ENCODE measurements at places on chromosomes 5 and 9.

DNA sequence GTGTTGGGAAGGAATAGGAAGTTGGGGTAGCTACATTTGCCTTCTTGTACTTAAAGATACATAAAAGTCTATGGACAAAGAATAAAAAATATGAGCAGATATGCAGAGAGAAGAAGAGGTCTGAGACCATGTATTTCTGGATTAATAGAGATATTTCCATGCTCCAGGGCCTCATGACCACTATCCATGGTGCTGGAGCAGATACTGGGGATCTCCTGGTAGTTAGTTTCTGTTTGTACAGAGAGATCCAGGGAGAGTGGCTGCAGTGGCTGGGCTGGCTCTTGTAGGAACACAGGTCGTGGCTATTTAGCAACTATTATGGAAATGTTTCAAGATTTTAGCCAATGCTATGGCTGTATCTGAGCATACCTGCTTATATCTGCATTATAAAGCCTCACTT lies 184.2 kb upstream of the TMEM161B start:
- DNase-seq: no peak

- no peak for DNase-seq
Observed at GRCh38 chr9:125612616-125613015, 94.4 kb downstream of the MAPKAP1 start.

DNA sequence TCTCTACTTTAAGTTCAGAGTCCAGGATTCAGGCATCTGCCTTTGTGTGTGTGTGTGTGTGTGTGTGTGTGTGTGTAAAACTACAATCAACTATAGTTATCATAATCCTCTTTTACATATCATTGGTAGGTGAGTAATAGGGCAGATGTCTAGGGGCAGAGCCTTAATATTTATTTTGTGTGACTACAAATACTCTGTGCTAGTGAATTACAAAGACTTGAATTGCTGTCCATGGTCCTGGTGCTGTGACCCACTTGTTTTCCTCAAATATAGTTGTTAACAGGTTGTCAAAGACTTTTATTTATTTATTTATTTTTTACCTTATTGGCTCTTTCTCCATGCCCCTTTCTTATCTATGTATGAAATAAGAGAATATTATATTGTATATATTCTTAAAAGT lies 196.8 kb downstream of the ANXA1 start:
- no peak for DNase-seq

DNA sequence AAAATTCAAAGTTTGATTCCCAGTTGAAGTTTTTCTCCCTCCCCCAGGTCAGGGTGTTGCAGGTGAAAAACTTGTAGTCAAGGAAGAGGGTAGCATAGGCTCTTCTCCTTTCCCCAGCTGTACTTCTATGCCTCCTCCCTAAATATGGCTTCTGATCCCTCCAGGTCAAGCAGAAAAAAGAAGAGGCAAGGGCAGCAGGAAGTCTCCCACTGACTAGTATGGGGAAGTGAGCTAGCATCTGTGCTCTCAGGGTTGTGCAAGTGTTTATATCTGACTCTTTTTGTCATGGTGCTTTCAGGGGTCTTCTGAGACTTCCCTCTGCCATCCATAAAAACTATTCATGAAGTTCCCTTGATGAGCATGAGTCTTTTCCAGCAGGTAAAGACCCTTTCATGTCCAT lies 76.0 kb downstream of the ATPSCKMT start:
- no peak for DNase-seq

GRCh38 chr9:92790542-92791527 lies 26.2 kb upstream of the BICD2 start:
- DNase-seq: peak; percentile 72

GRCh38 chr9:74847478-74848152 lies 40.1 kb downstream of the TRPM6 start:
- DNase-seq: no peak

DNA sequence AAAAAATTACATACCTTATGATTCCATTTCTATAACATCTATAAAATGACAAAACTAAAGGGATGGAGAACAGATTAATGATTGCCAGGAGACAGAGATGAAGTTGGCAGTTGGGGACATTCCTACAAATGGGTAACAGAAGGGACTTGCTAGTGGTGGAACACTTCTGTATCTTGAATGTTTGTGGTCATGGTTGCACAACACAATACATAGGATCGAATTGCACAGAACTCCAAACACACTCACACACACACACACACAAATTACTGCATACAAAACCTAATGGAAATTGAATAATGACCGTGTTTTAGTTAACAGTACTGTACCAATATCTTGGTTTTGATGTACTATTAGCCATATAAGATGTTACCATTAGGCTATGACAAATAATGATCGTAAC lies 330.7 kb upstream of the POU5F2 start:
- no peak for DNase-seq

- no peak for DNase-seq
Observed at GRCh38 chr5:178625679-178626483, 969 bp downstream of the CLK4 start.

DNA sequence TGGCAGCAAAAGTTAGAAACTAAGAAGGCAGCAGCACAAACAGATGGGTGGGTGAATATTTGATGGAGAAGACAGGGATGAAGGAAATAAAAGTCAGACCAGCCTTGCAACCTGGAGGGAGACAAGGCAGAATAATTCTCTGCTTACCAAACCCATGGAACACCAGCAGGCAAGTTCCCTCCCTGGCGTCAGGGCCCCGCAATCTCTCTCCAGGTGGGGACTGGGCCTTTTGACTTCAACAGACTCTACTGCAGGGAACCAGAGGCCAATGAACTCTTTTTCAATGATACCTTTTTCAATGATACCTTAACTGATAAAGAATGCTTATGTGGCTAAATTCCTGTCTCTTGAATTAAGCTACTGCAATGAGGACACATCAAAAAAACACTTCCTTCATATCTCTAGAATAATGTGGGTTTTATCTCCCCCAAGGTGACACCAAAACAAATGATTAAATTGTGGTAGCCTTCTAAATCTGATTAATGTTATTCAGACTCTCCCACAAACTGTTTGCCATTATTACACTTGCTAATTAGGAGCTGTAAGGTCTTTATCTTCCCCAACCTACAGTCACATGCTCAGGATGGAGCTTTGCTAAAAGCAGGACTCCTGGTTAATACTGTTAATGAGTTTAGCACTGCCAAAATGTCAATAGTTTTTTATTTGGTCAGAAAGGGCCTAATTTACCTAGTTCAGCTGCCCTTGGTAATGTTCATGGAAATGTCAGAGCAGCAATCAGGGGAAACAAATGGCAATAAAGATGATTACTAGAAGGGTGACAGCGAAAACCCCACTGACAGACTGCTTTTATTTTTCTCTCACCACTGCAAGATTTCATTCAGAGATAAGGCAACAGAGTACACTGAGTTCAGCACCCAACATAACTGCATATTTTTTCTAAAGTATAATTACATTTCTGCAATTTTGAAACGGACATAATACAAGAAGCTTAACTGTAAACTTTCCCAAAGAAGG lies 165.5 kb downstream of the TSSK1B start:
- no peak for DNase-seq

GRCh38 chr9:33229359-33230114 lies 10.4 kb upstream of the SPINK4 start:
- DNase-seq: no peak

GRCh38 chr5:166551384-166551783 lies 1740.1 kb upstream of the WWC1 start:
- DNase-seq: no peak

- DNase-seq: no peak
Observed at GRCh38 chr5:52834320-52834719, 46.6 kb downstream of the ITGA1 start.

DNA sequence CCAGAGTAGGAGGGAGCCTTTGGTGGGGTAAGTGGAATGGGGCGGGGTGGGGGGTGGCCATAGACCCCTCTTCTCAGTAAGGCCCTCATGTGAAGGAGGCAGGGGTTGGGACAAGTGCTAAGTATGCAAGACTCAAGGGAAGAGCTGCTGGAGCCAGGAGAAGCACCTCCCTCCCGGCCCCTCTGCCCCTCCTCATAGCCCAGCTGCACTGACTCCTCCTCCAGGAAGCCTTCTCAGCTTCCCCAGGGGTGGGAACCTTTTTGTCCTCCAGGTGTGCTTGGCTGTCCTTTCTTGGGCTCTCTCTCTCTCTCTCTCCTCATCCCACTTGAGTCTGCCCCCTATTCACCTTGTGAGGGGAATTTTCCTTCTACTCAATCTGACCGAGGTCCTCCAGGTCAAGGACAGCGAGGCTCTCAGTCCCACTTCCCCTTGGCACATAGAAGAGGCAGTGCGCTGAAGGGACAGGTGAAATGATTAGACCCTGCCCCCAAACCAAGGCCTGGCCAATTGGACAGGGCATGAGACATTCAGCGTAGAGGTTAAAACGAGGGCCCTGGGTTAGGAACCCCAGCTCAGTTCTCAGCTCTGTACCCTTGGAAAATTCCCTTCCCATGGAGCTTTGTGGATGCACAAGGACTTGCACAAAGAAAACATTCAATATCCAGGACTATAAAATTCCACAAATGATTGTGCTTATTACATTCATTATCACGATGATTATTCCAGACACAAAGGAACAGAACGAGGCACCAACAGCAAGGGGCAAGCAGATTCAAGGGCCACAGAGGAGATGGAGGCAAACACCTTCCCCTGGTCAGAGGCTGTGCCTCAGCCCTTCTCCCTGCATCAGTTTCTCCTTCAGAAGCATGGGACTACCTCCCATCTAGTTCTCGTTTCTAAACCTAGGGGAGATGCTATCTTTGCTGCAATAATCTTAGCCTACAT lies 45.6 kb upstream of the IL17B start:
- DNase-seq: no peak

- DNase-seq: no peak
Observed at GRCh38 chr5:14321936-14322335, 178.8 kb downstream of the TRIO start.

DNA sequence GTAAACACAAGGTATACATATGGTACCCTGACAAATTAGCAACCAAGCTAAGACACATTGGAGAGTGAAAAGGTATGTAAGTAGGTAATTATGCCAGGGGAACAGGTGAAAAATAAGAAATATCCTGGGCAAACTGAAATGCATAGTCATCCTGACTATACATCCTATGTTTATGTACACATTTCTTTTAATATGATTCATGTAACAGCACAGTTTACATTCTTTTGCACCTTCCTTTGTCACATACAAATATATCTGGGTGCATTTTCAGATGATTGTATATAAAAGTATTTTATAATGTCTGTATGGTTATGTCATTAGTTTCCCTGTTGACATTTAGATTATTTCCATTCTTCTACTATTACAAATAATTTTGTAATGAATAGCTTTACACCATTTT lies 1146.9 kb downstream of the EFNA5 start:
- DNase-seq: no peak

DNA sequence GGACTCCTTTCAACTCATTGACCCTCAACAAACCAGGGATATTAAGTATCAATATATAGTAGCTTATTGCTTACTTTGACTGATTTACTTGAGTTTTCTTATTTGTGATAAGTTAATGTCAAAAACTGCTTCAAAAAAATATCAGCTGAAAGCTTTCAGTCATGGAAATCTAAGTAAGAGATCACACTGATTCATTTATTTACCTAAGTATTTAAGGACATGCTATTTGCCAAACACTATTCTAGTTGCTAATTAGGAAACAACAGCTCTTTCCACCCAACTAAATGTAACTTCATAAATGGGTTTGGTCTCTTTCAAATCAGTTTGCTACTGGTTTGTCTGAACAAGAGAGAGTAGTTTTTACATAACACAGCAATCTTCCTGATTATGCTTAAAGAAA lies 48.2 kb downstream of the CHD1 start:
- DNase-seq: no peak

DNA sequence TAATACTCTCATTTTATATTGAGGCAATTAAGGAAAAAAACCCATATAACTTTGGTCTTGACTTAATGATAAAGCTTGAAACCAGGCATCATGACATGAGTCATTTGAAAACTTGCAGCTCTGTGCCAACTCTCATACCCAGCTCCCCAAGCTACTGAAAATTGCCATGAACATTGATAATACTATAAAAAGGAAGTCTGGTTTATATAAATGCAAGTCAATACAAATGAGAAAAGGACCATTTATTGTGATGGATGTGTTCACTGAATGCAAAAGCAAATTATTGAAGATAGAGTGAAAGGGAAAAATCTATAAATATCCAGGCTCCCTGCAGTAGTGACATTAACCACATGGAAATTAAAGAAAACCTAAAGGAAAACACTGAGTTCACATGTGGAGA lies 116.3 kb downstream of the DEPDC1B start:
- no peak for DNase-seq
